ENCODE measurements at places on chromosomes 5 and 9.

DNA sequence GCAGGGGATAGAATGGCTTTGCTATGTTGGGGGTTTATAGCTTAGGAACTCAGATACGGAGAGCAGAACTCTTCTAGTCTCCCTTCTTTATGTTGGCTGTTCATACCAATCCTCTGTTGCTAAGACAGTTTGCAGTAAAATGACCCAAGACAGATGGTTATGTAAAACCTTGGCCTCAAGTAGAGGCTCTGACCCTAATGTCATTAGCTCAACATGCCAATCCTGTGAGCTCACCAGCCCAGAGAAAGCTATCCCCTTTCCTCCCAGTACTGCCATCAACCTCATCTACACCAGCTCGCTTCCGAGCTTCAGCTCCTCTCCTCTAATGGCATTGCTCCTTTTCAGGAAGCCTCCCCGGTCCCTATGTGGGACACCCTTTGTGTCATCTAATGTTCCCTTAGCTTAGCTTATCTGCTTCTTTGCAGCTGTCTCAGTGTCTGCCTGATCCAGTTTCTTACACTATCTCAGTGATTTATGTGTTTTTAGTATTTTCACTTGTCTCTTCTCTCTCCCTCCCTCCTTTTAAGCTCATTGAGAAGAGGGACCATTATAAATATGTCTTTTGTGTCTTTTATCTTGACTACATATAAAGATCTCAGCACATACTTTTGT is 281.3 kb upstream of the CLINT1 start:
- no peak for DNase-seq

GRCh38 chr5:117131876-117132275 is 557.3 kb upstream of the SEMA6A start:
- no peak for DNase-seq

DNA sequence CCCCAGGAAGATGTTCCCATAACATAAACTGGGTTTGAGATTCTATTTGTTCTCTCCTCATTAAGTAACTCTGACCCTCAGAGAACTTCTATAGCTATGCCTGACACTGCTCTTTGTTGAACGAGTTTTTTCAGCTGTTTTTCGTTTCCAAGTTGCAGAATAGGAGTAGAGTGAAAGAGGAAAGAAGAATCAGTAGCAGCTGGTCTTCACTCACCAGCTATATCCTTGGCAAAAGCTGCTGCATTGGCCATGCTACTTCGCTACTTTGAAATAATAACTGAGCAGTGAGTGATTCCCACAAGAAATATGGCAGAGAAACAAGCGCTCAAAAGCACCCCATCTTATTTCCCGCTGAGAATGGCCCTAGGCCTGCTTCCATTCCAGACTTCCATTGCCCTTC is 329.0 kb downstream of the ISL1 start:
- DNase-seq = no peak

DNA sequence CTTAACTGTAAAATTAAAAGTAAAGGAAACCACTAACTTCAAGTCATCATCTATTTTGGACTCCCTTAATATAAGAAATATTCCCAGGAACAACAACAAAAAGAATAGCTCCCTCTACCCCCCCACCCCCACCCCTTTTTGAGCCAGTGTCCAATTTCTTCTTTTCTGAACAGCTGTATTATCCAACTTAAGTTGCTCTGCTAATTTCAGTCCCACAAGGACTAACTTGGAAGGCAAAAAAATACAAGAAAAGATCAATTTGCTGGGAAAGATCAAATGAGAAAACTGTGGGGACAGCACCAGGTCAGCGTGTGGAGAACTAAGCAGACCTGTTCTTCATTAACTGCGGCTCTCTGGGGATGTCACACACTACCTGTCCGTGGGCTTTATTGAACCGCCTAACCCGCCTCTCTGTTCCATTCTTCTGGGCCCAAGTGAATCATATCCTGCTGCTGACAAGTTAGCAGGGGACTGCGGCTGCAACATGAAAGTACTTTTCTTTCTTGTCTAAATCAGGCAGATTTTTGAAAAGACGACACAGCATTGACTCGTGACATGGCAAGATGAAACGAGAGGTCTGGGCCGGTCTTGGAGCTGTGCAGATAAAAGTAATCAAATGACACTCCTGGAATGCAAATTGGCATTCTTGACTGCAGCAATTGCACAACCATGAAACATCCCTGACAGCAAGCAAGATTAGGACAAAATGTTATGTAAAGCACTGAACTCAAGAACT is 2.7 kb downstream of the BNC2 start:
- no peak for DNase-seq

GRCh38 chr9:111821006-111821528 is 26.3 kb upstream of the SHOC1 start:
- DNase-seq = no peak

DNA sequence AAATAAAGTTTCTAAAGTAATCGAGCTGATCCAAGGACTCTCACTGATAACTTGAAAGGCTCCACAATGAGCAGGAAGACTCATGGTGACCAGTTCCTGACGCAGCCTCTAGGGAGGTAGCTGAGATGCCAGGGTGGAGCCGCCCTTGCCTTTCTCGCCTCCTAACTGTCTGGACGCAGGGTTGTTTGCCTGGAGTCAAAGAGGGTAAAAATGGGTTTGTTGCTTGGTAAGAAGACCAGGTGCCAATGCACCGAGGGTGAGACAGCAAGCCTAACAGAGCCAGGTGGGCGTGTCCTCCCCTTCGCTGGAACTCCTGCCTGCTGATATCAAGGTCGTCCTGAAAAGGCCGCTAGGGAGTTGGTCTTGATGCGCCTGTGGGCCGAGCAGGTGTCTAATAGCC is 48.6 kb upstream of the FCN1 start:
- no peak for DNase-seq

DNA sequence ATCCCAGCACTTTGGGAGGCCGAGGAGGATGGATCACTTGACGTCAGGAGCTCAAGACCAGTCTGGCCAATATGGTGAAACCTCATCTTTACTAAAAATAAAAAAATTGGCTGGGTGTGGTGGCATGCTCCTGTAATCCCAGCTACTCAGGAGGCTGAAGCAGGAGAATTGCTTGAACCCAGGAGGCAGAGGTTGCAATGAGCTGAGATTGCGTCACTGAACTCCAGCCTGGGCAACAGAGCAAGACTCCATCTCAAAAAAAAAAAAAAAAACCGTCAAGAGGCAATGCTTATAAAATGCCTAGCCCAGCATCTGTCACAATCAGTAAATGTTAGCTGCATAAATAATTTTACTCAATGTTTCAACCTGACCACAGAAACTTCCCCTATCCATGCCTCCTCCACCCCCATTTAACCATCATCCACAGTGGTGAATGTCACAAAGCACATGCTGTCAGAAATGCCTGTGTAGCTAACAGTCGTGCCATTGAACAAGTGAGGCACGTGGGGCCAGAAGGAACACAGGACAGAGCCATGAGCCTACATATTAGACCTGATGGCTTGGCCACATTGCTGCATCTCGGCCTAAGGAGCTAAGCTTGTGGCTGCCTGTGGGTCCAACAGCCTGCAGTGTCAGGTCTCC is 16.8 kb upstream of the TCOF1 start:
- DNase-seq = no peak

DNA sequence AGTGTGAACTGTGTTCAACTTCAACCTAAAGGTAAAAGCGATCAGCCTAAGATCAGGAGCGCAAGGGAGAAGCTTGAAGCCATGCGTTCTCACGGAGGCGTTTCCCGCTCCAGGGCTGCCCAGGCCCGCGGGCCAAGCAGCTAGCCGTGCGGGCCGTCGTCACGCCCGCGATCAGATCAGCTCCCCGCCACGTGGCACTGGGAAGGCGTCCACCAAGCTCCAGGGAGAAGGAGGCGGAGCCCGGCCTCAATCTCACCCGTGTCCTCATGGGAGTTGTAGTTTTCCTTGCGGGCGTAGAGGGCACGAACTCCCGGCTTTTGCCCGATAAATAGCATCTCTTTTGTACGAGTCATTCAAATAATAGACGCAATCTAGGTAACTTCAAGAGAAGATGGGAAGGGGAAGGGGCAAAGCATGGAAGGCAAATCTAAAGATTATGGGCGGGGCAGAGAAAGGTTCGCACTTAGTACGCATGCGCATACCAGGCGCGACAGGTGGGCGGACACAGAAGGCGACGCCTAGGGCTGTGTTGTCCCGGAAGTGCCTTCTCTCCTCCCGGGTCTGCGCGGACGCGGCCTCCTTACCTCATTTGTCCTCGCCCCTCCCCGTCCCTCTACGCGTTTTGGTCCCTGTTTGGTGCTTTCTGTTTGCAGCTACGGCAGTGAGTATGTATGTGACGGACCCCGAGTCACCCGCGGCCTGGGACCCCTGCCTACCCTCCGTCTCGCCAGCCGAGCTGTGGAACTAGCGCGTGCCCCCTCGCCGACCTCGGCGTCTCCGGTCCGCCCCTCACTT is 40.8 kb upstream of the ZCCHC7 start:
- DNase-seq = peak; percentile 66

GRCh38 chr5:33891788-33892619 is at the start of gene ADAMTS12:
Gene ADAMTS12 (minus strand): TSS chr5:33891990. CDS start chr5:33891856, 134 bp downstream.
- no peak for DNase-seq

DNA sequence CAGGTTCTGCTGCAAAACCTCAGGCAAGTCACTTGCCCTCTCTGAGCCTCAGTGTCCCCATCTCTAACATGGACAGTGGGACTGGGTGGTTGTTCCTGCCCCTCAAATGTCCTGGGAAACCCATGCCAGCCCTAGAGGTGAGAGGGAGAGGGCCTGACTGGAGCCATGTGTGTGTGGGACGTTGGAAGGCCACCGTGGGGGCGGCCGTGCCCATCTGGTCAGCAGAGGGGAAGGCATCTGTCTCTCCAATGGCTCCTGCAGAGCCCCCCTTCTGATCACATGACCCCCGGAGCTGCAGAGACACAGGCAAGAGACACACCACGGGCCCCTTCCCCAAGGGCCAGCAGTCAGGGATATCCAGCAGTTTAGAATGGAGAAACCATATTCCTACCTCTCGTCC is 1.7 kb downstream of the DNM1 start:
- DNase-seq = no peak

DNA sequence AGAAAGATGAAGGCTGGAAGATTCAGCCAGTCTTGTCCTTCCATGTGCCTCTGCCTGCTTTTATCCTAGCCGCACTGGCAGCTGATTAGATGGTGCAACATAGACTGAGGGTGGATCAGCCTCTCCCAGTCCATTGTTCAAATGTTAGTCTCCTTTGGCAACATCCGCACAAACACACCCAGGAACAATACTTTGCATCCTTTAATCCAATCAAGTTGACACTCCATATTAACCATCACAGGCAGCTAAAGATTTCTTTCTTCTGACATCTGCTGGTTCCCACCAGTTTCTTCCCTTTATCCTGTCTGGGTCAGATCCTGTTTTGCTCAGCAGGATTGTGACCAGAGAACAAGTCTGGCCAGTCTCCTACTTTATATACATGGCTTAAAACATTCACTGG is 276.5 kb upstream of the TYRP1 start:
- no peak for DNase-seq

DNA sequence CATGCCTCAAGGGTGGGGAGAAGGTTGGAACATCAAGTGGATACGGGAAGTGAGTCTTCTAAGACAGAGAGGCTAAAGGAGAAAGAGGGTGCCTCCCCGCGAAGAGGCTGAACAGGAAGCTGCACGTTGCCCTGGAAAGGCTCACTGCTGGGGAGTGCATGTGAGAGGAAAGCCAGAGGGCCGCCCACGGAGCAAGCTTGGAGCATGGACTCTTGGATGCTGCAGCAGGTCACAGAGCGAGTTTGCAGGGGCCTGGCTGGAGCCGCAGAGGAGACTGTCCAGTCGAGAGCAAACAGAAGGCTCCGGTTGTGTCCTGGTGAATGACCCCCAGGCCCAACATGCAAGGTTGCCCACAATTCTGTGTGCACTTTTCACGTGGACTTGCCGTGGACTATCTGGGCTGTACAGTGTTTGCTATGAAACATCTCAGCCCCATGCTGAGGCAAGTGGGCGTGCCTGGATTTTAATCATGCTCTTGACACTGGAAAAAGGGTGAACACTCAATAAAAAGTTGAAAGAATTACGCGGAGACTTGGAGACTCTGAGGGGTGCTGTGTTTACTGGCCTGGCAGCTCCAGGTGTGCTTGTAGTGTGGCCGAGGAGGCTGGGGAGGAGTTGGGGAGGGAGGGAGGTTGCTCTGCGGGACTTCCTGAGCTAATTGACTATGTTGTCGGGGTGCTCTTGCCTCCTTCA is 54.5 kb upstream of the GARNL3 start:
- no peak for DNase-seq

DNA sequence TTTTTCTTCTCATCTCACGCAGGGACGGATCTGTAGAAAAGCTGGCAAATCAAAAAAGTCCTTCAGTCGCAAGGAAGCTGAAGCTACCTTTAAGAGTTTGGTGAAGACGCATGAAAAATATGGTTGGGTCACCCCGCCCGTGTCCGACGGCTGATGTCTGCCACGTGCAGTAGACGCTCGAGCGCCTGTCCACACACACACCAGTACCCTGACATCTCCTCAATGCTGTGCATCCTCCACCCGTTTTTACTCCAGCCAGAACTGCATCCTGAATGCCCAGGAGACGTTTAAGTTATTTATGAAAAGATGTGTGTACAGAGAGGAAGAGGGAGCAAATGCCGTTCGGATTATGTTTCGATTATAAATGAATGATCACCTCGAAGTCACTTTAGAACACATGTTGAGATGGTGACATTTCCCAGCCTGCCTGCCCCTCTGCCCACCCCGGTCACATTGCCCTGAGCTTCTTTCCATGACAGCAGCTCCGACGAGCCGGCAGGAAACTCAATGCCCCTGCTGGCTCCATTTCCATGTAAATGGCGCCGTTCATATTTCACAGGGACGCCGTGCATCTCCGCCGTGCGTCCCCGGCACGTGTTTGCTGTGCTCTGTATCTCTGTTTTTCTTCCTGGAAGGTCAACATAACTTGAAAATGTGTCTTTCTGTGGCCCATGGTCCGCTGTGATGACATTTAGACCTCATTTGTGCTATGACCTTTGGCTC is 42.7 kb downstream of the UBE2QL1 start:
- DNase-seq = no peak

DNA sequence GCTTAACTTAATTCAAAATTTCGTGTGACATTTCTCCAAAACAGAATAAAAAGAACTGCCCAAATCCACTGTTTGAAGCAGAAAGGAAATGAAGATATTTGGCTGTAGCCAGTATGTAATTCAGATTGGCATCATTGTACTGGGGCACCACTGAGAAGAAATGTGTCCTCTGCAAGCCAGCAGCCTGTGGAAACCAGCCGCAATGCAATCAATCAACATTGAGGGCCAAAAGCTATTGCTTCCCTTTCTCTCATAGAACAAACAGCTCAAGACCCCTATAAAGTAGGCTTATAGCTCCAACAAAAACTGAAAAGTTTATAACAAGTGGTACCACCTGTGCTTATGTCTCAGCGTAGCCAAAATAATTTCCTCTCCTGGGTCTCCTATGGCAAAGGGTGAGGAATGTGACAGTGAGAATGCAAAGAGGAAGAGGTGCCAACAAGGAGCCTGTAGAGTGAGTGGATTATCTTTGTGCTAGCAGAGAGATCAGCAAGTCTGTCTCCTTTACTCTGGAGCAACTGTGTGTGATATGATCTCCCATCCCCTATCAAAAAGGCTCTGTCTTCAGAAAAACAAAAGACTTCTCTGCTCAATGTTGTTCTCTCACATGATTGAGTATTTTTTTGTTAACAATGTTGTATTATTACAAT is 1072.3 kb upstream of the DMAC1 start:
- DNase-seq = no peak

GRCh38 chr5:43514471-43514815 is 505 bp downstream of the C5orf34 start:
- DNase-seq = no peak

Data from pulmonary artery endothelial cell (primary cell).